CD4-positive, alpha-beta T cell treated with Interleukin-12 subunit alpha and Interleukin-12 subunit beta, for 1 hour (primary cell): ENCODE measurements at places on chromosomes 11 and 22.

- DNase-seq: no peak
These were observed 33.7 kb upstream of the MYRF start for GRCh38 chr11:61718621-61719302.

DNA sequence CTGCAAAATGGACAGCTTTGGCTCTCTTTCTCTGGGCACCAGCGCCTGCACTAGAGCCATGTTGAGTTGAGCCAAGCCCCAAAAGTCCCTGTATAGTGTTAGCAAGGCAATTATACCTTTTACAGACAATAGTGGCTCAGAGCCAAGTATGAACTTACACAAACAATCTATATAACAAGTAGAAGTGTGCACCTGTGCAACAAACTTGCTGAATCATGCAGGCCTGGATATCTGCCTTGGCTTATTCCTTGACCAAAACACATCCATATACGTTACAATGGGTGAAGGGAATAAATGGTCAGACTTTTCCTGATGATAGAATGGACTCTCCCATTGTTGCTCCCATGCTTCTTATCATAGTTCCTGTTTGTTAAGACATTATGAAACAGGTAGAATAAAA, 3.8 kb upstream of the OR52I2 start:
- no peak for DNase-seq

DNA sequence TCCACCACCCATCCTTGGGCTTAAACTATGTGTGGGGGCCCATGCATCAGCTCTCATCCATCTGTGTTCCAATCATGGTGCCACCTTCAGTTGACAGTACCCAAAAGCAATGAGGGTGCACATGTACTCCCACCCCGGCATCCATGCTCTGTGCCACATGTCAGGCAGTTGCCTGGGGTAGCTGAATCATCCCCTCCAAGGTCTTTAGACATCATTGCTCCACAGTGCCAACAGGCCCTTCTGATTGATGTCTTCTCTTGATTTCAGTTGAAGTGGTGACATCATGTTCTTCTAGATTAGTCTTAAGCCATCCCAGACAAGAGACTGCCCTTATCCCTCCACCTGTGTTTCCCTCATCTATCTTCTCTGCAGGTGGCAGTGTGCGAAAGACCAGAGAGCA, 42.5 kb downstream of the TMPRSS5 start:
- no peak for DNase-seq

DNA sequence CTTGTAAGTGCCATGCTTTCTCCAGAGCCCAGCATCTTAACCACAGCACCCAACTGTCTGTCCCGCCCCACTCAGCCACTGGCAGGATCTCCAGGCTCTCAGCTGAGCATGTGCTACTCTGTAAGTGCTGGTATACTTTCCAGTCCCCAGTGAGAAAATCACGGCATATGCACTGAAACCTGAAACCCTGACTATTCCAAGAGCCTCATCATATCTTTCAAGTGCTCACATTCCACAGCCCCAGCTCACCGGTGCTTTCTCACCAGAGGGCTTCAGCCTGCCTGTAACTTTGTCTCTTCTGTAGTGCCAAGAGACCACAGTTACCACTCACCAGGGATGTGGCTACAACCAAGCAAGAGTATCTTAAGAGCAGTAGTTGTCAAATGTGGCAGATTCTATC, 24.4 kb upstream of the PAMR1 start:
- DNase-seq: no peak
